ENCODE measurements at places on chromosomes 1 and 21.

GRCh38 chr1:86833461-86834215 is 80.3 kb downstream of the SELENOF start:
- peak; percentile 59 for DNase-seq

DNA sequence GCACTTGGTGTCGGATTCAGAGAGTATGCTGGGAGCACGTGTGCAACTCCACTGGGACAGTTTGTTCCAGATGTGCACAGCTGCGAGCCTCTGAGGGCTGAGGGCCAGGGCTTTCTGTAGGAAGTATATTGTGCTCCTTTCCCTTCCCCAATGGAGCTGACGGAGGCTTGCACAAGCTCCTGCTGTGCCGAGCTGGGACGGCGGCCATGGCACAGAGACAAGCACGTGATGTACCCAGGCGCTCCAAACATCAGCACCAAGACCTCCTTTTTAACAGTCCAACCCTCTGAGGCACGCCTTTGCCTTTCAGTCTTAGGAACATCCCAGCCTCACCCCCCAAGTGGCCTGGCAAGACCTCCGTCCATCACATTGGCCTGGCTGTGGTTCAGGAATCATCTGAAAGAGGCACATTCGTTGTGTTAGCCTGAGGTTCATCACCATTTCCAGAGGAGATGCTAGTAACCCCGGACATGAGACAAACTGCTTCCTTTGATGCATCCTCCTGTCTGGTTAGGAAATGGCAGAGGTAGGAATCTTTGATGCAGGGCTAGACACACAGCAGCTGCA is 339.2 kb upstream of the KAZN start:
- no peak for DNase-seq

GRCh38 chr1:23865543-23865930 is 2.6 kb downstream of the FUCA1 start:
- DNase-seq, result peak; percentile 95

GRCh38 chr1:246152986-246153431 is 354.1 kb downstream of the SMYD3 start:
- DNase-seq, result no peak

- DNase-seq, result no peak
These were observed 376.5 kb downstream of the LRRIQ3 start for GRCh38 chr1:73821520-73821919.

- DNase-seq, result no peak
These were observed 8.5 kb downstream of the TRIM46 start for GRCh38 chr1:155182052-155182550.

- DNase-seq, result no peak
These were observed 41.0 kb upstream of the GREM2 start for GRCh38 chr1:240652961-240653409.

GRCh38 chr1:201518071-201518470 is 11.1 kb upstream of the CSRP1 start:
- no peak for DNase-seq

- DNase-seq, result no peak
These were observed 18.7 kb upstream of the SCMH1 start for GRCh38 chr1:41260768-41261167.

- no peak for DNase-seq
These were observed at the start of gene NCMAP for GRCh38 chr1:24555591-24556413. Gene NCMAP (plus strand): TSS chr1:24556087. CDS start chr1:24595431, 39,344 bp downstream.

DNA sequence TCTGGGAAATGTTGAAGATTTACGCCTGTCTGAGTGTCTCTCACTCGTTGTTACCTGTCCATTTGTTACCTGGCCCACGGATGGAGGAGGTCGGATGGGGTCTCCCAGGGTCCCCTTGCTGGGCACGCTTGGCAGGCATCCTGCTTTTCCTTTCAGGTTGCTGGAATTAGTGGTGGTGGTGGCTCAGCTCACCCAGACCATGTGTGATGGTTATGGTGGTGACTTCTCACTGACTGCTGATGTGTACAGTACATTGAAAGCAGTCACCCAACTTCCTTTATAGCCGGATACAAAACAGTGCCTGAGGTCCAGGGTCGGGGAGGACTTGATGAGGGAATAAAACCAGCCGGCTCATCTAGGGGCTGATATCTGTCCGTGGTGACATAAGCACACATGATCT is 19.5 kb downstream of the MAPKAPK2 start:
- no peak for DNase-seq

DNA sequence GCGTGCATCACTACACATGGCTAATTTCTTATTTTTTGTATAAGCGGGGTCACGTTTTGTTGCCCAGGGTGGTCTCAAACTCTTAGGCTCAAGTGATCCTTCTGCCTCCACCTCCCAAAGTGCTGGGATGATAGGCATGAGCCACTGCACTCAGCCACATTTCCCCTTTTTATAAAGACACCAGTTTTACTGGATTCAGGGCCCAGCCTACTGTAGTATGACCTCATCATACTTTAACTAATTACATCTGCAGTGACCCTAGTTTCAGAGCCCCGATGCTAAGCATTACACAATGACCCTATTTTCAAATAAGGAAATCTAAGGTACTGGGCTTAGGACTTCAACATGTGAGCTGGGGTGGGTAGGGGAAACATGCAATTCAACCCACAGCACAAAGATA is 31.8 kb upstream of the ENAH start:
- DNase-seq, result no peak

- no peak for DNase-seq
These were observed 19.1 kb downstream of the MARCKSL1 start for GRCh38 chr1:32316903-32317277.

- DNase-seq, result peak; percentile 82
These were observed 471.4 kb downstream of the PTBP2 start for GRCh38 chr1:97192872-97193572.

DNA sequence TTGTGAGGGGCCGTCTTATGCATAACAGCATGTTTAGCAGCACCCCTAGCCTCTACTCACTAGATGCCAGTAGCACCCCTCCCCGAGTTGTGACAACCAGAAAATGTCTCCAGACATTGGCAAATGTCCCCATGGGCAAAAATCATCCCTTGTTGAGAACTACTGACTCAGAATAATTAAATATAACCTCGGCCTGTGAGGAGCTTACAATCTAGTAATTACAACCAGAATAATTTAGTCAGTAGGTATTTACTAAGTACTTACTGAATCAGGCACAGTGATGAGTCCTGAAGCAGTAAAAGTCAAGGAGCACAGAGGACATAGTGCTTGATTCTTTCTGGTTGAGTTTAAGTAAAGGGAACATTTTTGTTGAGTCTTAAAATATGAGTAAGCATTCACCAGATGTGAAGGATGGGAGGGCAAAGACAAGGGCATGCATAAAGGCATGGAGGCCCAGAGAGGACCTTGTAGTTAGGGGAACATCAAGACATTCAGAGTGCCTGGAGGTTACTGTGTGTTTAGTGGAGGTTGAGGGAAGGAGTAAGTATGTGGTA is 44.1 kb upstream of the KCNQ4 start:
- DNase-seq, result no peak

- no peak for DNase-seq
These were observed 42.8 kb downstream of the KCNK1 start for GRCh38 chr1:233656687-233657086.

- DNase-seq, result no peak
These were observed 135.9 kb upstream of the KCNK2 start for GRCh38 chr1:214946615-214947014.

DNA sequence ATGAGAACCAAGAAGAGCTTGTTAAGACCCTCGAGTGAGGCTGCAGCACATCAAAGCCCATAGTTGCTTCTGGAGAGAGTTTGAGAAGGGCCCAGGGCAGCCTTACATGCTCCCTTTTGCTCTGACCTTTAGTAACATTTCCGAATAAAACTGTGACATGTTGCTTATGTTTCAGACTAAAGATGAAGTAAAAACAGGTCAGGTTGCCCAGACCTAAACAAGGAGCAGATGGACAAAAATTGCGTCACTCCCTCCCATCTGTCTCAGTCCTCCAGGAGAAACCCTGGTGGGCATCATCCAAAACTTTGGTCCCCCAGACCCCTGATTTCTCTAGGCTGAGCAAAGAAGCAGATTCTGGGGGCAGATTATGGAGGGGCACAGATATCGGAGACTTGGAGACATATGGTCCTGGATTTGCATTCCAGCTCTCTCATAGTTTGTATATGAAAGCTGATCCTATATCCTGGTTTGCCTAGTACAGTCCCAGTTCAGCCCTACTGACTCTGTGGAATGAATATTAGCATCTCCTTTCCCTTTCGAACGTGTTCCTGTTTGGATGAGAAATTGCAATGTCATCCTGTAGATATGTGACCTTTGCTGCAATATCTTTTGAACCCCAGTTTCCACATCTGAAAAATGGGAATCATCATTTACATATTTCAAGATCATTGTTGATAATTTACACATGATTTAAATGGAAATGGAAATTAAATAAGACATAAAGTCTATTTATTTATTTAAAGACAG is 304.9 kb upstream of the USP24 start:
- DNase-seq, result no peak

DNA sequence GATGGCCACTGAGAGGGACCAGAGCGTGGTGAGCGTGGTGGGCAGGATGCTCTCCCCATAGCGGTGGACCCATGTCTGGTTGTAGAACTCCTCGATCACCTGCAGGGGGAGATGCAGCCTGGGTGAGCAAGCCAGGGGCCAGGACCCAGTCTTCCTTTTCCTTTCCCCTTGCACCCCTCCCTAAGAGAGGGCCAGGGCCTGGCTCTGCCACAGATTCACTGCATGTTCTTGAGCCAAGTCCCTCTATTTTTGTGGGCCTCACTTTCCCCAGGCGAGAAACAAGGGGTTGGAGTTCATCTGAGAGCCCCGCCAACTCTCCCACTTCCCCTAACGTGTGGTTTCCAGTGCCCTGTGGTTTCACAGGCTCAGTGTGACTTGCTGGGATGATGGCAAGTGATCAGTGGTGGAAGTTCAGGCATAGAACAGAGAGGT is 27.5 kb downstream of the SLC2A1 start:
- DNase-seq, result no peak

- DNase-seq, result no peak
These were observed 11.7 kb downstream of the NR5A2 start for GRCh38 chr1:200038981-200039848.

GRCh38 chr1:24995661-24996060 is 65.6 kb upstream of the RUNX3 start:
- no peak for DNase-seq

DNA sequence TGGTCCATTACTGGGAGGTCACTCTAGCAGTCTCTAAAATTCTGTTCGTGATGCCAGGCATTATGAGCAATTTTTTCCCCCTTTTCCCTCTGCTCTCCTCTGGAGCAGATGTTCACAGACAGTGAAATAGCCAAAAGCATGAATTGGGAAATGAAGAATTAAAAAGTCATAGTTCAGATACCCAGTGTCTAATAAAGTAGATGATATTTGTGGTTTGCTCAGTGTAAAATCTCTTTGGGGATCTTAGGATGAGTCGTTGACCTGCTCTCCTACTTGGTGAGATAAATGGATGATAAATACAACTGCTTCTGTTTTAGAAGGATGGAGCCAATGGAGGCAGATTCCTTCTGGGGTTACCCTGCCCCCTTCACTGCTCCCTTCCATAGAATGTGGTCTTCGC is 56.3 kb downstream of the KIAA0040 start:
- DNase-seq, result no peak

DNA sequence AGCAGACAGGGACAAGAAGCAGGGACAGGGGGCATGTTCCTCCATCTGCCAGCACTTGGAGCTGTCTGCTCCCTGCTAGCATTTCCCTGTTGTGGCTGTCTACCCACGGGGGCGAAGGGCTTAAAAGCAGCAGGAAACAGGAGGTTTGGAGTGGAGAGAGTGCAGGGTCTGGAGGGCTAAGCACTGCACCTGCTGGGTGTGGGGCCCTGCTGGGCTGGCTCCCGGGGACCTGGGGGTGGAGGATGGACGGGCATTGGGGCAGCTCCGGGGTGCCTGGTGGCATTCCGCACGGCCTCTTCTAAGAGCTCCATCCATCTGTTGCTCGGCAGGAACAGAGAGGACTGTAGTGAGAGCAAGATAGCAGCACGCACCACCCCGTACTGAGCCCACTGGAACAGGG is 21.2 kb downstream of the LRRC71 start:
- DNase-seq, result no peak

DNA sequence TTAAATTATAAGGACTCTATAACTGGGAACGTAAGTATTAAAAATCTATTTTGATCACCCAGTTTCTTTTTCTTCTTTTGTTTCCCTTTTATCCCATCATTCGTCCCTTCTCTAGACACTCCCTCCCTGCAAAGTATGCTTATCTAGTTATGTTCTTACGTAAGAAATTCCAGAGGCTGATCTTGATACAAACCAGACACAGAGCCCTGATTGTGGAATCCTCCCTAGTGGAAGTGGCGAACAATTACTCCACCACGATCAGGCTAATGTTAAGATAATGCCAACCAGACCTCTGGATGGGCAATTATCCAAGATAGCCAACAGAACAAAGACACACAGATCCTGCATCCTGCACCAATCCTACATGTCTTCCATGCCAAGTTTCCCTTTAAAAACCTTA is 1557.4 kb downstream of the PLA2G4A start:
- no peak for DNase-seq

- no peak for DNase-seq
These were observed 865 bp upstream of the PTPN22 start for GRCh38 chr1:113872219-113872935.

DNA sequence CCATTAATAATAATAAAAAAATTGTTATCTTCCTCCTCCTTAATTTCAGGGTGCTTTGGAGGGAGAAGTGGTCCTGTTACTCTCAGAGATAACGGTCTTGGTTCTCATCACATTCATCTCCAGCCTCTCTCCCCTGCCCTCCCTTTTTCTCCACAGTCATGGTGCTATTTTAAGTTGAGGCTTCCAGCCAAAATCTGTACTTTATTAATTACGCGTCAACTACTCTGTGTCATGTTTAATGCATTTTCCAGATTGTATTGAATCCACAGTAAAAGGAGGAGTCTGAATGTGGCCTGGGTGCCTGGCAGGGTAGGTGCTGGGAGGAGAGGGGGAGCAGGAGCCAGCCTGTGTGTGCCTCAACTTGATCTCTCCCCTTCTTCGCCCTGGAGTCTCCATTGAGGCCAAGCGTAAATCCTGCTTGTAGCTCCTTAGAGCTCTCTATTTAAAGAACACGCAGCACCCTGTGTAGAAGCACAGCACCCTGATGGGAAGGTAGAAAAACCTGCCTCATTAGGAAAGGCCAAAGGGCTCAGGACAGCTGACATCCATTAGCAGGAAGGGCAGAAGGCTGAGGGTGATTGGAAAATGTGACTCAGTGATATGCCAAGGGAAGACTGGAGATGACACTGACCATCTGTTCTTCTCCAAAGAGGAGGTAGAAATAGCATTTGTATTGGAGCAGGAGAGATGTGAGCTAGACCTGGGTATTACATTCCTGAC is 82.4 kb downstream of the PLXNA2 start:
- DNase-seq, result no peak

DNA sequence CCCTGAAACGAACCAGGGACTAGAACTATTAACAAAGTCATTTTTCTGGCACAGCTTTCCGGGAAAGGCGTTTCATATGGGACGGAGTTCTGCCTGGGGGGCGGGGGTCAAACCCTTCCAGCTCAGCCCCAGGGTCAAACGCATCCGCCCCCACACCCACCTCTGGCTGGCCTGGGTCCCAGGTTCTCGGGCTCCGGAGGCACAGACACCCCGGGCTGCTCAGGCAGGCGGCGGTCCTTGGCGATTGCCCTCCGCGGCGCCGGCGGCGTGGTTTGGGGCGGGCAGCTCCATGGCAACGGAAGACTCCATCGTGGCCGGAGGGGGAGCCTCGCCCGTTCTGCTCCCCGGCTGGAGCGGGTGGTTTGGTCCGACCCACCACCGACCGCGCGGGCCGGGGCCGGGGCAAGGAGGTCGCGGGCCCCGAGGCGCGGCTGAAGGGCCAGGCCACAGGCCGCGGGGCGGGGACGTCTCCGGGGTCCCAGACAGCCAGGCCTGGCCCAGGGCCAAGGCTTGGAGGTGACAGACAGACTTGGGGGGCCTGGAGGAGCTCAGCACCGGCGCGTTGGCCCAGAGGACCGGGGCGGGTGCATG is at the start of gene CFAP74:
TSS of gene CFAP74 (minus strand) at position 246 of the 591 bp plus-strand sequence. CDS start 12,830 bp downstream, outside the sequence.
- DNase-seq, result no peak

Measured in kidney epithelial cell (primary cell).